ENCODE measurements at places on chromosomes 13 and 19.

GRCh38 chr19:1471515-1472160 is 7.4 kb downstream of the C19orf25 start:
- DNase-seq = no peak

GRCh38 chr19:15091918-15092753 is 10.1 kb downstream of the OR1I1 start:
- DNase-seq = peak; percentile 61

DNA sequence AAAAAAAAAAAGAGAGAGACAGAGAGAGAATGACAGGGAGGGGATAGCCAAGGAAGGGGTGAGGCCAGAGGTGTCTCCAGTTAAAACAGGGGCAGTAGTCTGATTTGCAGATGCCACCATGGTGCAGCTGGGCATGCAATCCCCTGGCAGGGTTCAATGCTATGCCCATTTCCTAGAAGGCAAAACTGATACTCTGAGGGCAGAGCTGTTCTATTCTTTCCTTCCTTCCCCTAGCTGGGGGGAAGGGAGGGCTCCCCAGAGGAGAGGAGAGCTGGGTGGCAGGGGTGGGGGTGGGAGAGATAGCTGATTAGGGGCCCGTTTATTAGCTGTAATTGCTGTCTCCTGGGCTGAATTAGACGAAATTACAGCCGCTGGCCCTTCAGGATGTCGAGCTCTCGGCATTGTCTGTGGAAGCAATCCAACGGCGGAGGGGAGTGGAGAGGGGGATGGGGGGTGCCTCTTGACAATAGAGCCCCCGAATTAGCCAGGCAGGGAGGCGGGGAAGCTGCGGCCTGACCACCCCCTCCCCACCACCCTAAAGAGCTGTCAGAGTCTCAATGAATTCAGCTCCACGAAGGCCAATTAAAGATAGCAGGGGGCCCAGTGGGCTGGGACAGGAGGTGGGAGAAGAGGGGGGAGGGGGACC is 14.4 kb upstream of the DPP9 start:
- DNase-seq = no peak

- peak; percentile 33 for DNase-seq
These were observed 166.9 kb downstream of the DLEU7 start for GRCh38 chr13:50676602-50677001.

DNA sequence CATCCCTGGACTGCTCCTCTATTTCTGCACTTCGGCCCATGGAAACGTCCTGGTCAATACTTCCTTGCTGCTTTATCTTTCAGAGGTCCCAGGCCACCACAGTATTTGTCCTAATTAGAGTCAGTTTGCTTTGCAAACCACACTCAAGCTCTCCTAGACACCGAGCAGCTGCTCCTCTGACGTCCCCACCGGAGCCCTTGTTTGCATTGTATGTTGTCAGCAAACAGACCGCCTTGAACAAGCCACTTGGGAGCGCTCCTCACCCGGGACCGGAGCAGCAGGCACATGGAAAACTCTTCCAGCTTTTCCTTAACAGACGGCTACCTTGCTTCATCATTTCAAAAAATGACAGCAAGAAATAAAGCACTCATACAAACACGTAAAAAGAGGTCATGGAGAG is 51.5 kb upstream of the GTF3A start:
- DNase-seq = no peak

GRCh38 chr13:32384702-32385101 is 43.2 kb downstream of the N4BP2L1 start:
- no peak for DNase-seq

DNA sequence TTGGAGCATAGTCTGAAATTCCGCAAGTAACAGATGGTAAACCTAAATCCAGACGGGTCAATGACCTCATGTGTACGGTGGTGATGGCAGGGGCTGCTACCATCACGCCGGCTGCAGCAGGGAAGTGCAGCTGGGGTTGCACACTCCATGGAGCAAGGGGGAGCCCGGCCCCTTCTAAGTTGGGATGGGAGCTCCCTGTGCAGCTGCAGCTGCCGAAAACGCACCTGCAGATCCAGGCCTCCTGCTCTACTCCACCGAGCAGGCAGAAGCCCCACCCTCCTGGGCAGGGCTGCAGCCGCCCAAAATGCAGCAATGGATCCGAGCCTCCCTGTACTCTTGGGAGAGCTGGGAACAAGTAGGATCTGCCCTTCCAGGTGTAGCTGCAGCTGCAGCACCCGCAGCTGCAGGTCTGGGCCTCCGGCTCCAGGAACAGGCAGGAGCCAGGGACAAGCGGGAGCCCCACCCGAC is 25.5 kb downstream of the KBTBD6 start:
- no peak for DNase-seq

DNA sequence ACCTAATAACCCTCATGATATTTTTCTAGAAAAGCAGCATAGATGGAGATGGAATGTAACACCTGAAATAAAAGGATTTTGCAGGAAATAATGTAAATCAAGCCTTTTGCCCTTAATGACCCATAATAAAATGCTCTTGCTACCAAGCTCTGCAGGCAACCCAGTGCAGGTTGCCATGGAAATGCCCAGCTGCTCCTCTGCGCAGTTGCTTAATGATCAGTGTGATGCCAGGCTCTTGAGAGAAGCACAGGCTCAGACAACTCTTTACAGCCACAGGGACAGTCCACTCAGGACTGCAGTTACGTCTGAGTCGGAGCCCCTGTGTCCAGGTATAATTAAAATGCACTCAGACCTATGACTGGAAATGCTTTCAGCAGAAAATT is 165.5 kb downstream of the LACC1 start:
- no peak for DNase-seq

DNA sequence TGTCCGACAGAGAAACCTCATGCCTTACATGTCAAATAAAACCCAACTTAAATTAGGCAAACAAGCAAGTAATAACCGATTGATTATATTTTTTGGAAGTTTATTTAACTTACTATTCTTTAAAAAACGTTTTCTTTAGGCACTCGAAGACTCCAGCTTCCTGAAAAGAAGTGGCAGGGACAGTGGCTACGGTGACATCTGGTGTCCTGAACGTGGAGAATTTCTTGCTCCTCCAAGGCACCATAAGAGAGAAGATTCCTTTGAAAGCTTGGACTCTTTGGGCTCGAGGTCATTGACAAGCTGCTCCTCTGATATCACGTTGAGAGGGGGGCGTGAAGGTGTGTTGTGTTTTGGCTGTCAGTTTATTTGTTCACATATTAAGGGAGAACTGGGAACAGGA is 164.4 kb downstream of the LMO7 start:
- DNase-seq = no peak

- no peak for DNase-seq
These were observed 109.5 kb downstream of the DNAJC15 start for GRCh38 chr13:43132911-43133310.

GRCh38 chr13:106318941-106319411 is 216.5 kb downstream of the EFNB2 start:
- DNase-seq = peak; percentile 25

DNA sequence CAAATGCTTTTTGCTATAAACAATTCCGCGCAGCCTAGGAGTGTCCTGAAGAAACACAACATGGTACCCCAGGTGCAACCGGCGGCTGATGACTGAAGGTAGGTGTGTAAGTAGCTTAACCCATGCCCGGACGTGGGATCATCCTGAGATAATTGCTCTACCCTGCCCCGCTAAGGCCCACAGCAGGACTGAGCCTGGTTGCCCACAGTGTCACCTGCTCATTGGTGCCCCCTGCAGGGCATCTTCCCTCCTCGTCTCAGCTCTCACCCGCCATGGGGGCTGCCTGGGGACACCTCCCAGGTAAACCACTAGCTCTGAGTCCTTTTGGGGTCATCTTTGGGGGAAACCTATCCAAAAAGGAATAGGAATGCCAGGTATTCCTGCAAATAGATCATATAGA is 22.3 kb downstream of the TMEM161A start:
- DNase-seq = no peak

DNA sequence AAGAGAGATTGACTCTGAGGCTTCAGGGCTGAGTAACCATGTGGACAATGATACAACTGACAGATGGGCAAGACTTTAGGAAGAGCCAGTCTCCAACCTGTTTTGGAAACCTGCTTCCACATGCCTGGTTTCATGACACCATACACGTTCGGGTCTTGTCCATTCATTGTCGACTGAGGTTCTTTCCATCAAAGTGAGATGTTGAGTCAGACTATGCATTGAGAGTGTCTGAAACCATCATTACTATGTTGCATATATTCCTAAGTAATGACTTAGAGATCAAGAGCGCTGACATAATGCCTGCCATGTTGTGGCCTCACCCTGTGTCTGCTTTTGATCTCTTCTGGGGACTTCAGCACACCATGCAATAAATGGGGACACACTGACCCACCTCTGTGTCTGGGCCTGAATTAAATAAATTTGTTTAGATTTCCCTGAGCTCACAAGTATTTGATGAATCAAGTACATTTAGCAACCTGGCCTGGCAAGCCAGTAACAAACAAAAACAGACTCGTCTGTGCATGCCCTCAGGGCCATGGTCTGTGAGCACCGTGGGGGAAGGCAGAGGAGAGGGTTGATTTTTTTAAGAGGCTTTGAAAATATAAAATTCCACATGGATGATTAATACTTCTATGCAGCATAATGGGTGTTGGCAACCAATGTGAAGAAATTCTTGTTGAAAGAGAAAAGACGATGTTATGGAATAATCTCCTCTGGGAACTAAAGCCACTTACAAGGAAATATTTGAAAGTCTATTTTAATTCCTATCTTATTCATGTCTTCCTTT is 49.9 kb upstream of the UBAC2 start:
- no peak for DNase-seq

DNA sequence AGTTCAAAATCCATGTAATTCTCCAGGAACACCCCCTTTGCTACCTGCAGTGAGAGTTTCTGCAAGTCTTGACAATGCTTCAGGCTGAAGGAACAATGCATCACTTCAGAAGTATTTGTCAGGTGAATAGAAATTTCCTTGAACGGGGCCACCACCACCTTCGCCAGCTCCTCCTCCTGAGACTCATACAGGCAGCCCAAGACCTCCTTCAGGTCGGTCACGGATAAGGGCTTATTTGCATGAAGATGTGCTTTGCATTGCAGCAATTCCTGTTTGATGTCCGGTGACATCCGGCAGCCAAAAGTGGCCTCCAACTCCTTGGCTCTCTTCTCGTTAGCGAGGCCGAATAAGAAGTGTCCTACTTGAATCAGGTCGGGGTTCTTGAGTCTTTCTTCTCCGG is 8.4 kb downstream of the NLRP7 start:
- no peak for DNase-seq

- DNase-seq = no peak
These were observed 44.9 kb downstream of the C13orf46 start for GRCh38 chr13:113928685-113929627.

- no peak for DNase-seq
These were observed 406.9 kb downstream of the LIG4 start for GRCh38 chr13:107808389-107808788.

DNA sequence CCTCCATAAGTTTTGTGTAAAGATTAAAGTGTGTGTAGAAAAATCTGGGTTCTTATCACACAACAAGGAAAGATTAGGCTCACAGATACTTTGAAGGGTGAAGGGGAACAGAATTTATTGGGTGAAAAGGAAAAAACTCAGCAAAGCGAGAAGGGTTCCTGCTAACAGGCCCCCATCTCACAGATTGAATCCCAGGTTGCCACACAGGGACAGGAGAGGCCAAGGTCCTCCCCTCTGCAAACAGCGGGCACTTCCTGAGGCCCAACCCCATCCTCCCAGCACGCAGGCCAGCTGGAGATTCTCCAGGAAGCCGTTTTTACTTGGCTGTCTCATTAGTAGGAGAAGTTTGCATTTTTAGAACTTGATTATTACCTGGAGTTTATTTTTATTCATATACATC is 15.2 kb upstream of the ERCC5 start:
- DNase-seq = no peak

DNA sequence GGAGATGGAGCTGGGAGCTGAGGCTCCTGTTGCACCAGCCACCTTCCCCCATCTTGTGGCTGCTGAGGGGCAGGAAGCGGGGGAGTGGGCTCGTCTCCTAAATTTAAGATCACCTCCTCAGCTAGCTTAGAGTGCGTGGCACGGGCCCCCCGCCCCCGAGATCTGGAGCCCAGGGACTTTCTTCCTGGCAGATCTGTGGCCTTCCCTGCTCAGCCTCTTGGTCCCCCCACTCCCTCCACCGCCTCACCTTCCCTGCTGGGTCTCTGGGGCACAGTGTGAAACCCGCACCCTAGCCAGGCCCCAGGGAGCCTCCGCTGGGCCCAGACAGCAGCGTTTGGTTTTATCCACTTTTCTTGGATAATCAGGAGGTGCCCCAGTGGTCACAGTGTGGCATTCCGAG is 35.9 kb downstream of the MAU2 start:
- no peak for DNase-seq

GRCh38 chr19:6481541-6482342 is at the start of gene DENND1C:
Gene DENND1C, minus strand, starts transcription at chr19:6481787. Its CDS starts 92 bp downstream, at chr19:6481695.
- DNase-seq = no peak

GRCh38 chr13:30787738-30788525 is 52.6 kb downstream of the ALOX5AP start:
- DNase-seq = no peak

- DNase-seq = no peak
These were observed 464.1 kb downstream of the KLF5 start for GRCh38 chr13:73522937-73523336.

DNA sequence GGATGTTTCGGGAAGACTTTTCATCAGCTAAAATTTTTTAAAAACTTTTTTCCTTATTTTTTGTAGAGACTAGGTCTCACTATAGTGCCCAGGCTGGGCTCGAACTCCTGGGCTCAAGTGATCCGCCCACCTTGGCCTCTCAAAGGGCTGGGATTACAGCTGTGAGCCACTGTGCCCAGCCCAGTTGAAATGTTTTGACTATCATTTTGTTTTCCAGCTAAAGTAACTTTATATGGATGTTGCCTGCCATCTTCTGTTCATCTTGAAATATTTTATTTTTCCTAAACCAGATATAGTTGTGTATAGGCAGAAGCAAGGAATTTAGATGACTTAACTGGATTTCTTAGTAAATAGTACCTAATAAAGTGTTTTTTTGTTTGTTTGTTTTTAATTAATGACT is 7.0 kb downstream of the CAB39L start:
- peak; percentile 67 for DNase-seq

DNA sequence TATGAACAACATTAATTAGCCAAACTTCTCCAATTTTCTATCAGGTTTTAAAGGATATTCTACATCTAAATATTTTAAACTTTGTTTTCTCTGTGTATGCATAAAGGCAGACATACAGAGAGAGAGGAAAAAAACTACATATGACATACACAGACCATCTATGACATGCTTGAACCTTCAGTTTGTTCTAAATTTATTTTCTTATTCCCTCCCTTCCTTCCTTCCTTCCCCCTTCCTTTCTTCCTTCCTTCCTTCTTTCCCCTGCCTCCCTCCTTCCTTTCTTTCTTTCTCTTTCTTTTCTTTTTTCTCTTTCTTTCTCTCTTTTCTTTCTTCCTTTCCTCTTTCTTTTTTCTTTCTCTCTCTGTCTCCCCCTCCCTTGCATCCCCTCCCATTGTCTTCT is 35.8 kb upstream of the CD70 start:
- DNase-seq = no peak

- DNase-seq = no peak
These were observed 82.6 kb upstream of the OXGR1 start for GRCh38 chr13:97076898-97077297.

- no peak for DNase-seq
These were observed 45.2 kb downstream of the GPR180 start for GRCh38 chr13:94646904-94647303.

- DNase-seq = peak; percentile 64
These were observed 51.2 kb downstream of the NLRP12 start for GRCh38 chr19:53772943-53773342.

GRCh38 chr19:45368737-45369340 is 1.5 kb downstream of the ERCC2 start:
- no peak for DNase-seq

GRCh38 chr13:96112936-96113335 is 23.0 kb downstream of the HS6ST3 start:
- no peak for DNase-seq

GRCh38 chr13:50387051-50387581 is 371.9 kb downstream of the KCNRG start:
- DNase-seq = peak; percentile 46

GRCh38 chr19:38715555-38715954 is 28.7 kb downstream of the CAPN12 start:
- no peak for DNase-seq

All from SW480 (cell line).